ENCODE measurements at places on chromosomes 11 and 22. TPM values are rescaled to one million over a fixed set of nuclear protein-coding genes. Genes with fewer than 3 reads are reported as not detected.

The PVALB gene
- not detected for total RNA-seq

GRCh38 chr11:39365809-39366436 lies 2093.5 kb downstream of the LRRC4C start:
- H3K4me3 ChIP-seq, result no peak overlapping the region
- H3K36me3 ChIP-seq, result no peaks in the 10 kb centered on the region
- H3K27me3 ChIP-seq, result peaks cover 2% of the 10 kb centered on the region
- peaks cover 16% of the 10 kb centered on the region for H3K4me1 ChIP-seq

GRCh38 chr22:37207981-37208380 lies 4.3 kb downstream of the SSTR3 start:
- H3K4me3 ChIP-seq, result no peak overlapping the region
- H3K27ac ChIP-seq, result no peak overlapping the region
- H3K36me3 ChIP-seq, result no peaks in the 10 kb centered on the region
- H3K27me3 ChIP-seq, result peaks cover 23% of the 10 kb centered on the region

DNA sequence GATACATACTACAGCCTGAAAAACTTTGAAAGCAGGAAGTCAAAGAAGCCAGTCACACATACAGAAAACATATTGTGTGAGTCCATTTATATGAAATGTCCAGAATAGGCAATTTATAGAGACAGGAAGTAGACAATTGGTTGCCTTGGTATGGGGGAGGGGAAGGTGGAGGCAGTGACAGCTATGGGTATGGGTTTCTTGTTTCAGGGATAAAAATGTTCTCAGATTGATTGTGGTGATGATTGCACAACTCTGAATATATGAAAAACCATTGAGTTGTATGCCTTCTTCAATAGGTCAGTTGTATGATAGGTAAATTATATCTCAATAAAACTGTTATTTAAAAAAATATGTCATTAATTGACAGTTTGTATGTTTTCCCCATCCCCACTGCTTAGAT lies 137.6 kb downstream of the SNX19 start:
- no peak overlapping the region for H3K4me3 ChIP-seq
- no peak for DNase-seq
- peaks cover 6% of the 10 kb centered on the region for H3K27me3 ChIP-seq
- peaks cover 23% of the 10 kb centered on the region for H3K4me1 ChIP-seq
- H3K36me3 ChIP-seq, result peaks cover 6% of the 10 kb centered on the region

GRCh38 chr22:37442135-37442534 lies 14.9 kb upstream of the ELFN2 start:
- no peak overlapping the region for H3K4me3 ChIP-seq
- peaks cover 30% of the 10 kb centered on the region for H3K36me3 ChIP-seq
- H3K4me1 ChIP-seq, result peaks cover 10% of the 10 kb centered on the region
- peaks cover 16% of the 10 kb centered on the region for H3K27me3 ChIP-seq
- no peak for DNase-seq

Data from HFFc6 (cell line).